NCI-H2081 (cell line): ENCODE measurements at places on chromosomes 4 and X.

DNA sequence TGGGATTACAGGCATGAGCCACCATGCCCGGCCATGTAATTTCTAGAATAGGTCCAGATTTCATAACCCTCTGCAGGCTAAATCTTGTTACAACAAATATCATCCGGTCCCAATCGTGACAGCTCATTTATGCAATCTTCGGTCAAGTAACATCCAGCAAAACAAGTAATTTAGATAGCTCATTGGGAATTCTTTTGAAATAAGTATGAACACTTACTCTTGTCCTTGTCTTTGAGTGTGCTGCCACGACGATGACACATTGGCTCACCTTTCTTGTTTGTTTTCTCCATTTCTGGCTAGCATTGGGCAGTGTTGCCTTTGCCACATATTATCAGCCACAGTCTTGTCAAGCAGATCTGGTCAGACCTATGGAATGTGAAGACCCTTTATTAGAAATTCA is 92.0 kb downstream of the PHEX start:
- no peak for DNase-seq

DNA sequence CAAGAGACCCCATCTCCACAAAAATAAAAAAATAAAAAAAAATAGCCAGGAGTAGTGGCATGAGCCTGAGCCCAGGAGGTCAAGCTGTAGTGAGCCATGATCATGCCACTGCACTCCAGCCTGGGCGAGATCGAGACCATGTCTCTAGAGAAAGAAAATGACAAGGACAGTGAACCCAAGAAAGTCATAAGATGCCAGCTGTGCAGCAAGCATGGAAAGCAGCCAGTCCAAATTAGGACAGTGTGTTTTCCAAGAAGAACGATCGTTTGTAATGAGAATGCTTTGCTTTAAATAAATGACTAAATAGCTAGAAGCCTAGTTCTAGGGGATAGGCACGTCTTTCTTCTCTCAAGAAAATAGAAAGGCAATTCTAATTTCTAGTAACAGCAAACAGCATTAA is 58.4 kb upstream of the MSANTD1 start:
- no peak for DNase-seq

DNA sequence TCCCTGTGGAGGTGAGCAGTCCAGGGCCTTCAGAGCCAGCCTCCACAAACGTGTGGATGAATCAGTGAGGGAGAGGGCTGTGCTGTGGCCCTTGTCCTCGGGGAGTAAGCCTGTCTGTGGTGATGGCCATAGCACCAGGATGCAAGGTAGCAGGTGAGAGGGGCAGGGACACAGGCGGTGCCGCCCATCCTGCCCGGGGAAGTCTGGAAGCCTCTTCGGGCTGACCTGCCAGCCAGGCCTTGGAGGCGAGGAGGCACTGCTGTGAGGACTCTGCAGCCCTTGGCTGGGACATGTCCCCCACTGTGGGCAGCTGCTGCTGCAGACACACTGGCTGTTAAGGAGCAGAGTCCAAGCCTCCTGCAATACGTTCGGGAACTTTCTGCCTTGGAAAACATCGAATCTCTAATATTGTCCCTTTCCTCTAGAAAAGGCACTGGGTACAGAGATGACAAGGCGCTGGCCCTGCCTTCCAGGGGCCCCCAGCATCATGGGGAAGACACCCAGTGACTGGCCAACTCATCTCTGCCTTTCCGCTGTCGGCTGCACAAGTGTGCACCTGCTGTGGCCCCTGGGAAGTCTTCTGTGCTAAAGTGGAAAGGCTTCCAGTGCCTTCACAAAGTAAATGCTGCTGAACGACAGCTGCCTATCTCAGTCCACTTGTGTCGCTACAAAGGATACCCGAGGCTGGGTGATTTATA is 101.4 kb downstream of the ADRA2C start:
- DNase-seq: no peak

DNA sequence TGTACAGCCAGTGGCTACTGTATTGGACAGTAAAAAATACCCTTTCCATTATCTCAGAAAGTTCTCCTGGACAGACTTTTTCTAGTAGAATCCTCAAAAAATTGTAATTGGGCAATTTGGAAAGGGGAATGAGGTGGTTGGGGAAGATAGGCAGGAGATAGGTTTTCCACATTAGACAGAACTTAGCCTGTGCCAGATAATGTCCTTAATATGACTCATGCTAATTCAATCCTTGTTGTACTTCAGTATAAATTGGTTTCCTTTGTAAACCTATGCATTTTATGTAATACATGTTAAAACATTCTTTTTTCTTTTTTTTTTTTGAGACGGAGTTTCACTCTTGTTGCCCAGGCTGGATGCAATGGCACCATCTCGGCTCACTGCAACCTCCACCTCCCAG is 8.9 kb downstream of the EIF4E start:
- DNase-seq: no peak

DNA sequence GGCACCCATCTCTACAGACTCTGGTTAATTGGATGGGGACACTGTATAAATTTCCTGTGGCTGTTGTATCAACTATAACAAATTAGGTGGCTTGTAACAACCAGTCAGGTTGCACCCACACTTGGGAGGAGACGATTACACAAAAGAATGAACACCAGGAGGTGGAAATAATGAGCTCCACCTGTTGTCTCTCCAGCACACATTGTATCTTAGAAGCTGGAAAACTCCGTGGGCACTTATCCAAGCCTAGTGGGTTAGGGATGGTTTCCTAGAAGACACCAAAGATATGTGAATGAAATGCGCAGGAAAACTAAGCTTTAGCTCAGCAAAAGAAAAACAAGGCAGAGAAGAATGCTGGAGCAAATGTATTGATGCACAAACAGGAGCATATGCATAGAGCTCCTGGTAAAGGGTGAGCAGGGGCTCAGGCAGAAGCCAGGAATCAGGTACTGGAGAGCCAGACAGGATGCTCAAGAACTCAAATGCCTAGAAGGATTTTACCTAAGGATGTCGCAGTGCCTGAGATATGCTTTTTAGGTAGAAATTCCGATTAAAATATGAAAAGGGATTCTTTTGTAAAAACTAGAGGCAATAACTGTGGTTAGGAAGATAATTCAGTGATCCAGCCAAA is 111.7 kb downstream of the GALNTL6 start:
- DNase-seq: peak; percentile 26

DNA sequence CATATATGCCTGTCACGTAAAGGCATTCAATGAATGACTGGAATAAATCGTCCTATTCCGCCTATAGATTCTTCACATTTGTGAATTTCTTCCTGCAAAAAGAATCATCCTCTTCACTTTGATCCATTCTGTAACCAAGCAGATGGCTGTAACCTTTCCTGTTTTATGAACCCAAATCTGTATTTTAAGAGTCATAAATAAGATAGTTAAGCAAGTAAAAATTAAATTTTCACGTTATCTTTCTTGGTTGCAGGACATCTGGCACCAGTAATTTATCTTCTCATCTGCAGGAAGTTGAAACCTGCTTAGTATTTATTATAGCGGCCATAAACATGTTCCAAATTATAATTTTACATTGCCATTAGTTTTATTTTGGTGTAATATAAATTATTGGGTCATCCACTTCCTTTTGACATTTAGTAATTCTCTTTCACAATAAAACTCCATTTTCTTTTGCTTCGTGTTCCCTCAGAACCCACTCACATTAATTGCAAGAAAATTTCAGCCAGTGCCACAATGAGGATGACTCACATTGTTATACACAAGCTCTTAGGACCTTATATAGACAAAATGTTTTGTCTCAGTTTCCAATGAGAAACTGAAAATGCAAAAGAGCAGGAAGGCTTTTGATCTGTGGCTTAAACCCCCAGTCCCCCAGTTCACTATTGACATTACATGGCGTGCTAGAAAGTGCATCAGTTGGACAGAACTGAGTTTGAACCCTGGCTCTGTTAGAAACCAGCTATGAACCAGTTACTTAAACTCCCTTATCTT is 51.1 kb downstream of the TMEM156 start:
- no peak for DNase-seq

DNA sequence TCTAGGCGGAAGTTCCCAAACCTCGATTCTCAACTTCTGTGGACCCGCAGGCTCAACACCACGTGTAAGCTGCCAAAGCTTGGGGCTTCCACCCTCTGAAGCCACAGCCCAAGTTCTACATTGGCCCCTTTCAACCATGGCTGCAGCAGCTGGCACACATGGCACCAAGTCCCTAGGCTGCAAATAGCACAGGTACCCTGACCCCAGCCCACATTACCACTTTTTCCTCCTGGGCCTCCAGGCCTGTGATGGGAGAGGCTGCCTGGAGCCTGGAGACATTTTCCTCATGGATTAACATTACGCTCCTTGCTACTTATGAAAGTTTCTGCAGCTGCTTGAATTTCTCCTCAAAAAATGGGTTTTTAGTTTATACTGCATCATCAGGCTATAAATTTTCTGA is 479.5 kb downstream of the PCDH7 start:
- no peak for DNase-seq

- DNase-seq: no peak
Measured at GRCh38 chr4:27966664-27967063, 1106.0 kb downstream of the STIM2 start.

GRCh38 chr4:88225232-88226105 is 58.9 kb downstream of the PPM1K start:
- DNase-seq: no peak

DNA sequence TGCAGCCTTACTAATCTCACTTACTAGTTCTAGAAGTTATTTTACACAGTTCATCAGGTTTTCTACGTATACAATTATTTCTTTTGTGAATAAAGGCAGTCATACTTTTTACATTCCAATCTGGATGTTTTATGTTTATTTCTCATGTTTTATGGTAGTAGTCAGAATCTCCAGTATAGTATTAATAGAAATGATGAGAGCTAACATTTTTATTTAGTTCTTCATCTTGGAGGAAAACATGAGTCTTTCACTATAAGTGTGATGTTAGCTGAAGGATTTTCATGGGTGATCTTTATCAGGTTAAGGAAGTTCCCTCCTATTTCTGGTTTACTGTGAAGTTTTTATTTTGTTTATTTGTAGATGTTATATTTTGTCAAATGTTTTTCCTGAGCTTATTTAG is 256.1 kb upstream of the GIMD1 start:
- no peak for DNase-seq

DNA sequence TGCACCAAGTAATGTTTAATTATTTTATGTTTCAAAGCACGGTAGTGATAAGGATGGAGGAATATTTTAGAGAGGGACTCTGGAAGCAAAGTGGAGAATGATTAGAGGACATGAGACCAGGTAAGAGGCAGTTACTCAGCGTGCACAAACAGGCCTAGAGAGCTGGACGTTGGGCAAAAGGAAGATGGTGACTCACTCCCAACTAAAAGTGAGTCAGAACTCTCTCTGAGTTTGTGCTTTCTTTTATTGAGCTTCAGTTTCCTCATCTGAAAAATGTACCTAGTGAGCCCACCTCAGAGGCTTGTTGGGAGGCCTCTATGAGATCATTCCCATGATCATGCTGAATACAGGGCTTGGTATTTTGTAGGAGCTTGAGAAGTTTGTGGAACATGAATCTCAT is 1.6 kb upstream of the ZC4H2 start:
- DNase-seq: no peak

DNA sequence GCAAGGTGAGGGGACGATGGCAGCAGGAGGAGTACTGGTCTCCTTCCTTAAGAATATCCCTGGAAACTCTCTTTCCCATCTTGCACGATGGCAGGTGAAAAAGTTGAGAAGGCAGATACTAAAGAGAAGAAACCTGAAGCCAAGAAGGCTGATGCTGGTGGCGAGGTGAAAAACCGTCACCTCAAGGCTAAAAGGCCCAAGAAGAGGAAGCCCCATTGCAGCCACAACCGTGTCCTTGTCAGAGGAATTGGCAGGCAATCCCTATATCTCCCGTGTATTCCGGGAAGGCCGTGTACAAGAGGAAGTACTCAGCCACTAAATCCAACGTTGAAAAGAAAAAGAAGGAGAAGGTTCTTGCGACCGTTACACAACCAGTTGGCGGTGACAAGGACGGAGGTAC is 40.0 kb downstream of the CRLF2 start:
- DNase-seq: no peak

GRCh38 chr4:52201715-52202114 is 150.6 kb downstream of the SPATA18 start:
- DNase-seq: no peak

DNA sequence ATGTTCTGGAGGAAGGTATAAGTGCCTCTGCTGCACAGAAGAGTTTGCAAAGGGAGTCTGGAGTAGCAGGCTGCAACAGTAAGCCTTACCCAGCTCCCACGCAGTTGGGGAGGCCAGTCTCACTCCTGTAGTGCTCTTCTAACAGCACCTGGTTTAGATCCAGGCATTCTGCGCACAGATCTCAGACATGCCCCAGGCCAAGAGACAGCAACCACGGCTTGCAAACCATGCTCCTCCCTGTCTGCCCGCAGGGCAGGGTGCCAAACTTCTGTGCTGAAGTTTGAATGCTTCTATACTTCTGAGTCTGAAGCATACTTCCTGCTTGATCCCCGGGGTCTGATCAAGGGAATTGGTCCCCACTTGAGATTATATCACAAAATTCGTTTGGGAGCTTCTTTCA is 106.3 kb downstream of the LINC00632 start:
- DNase-seq: no peak

DNA sequence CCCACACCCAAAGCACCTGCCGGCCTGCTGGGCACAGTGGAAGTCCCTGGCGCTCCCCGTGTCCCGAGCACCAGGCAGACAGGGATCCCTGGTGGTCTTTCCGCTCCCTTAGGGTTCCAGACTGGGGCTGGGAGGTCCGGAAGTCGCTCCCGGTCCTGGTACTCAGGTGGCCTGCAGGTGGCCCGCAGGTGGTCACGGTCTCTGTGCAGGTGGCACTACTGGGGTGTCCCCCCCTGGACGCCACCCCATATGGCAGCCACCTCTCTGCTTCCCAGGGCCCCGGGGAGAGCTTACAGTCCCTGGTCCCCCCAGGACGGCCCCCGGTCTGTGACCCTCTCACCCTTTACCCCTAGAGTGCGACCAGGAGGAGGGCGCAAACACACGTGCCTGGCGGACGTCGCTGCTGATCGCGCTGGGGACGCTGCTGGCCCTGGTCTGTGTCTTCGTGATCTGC is 13.6 kb downstream of the SLC25A6 start:
- no peak for DNase-seq

- no peak for DNase-seq
Measured at GRCh38 chr4:123749383-123749782, 352.8 kb downstream of the SPRY1 start.

- no peak for DNase-seq
Measured at GRCh38 chrX:39418731-39419638, 617.7 kb downstream of the MID1IP1 start.

GRCh38 chr4:143362349-143363046 is 25.8 kb downstream of the GAB1 start:
- DNase-seq: no peak

- no peak for DNase-seq
Measured at GRCh38 chr4:19300213-19300612, 951.5 kb upstream of the SLIT2 start.
